Fibroblast of lung (primary cell): ENCODE measurements at places on chromosomes 12 and 14. TPM values are rescaled to one million over a fixed set of nuclear protein-coding genes. Genes with fewer than 3 reads are reported as not detected.

Gene MYO1H
- 0.77 TPM in 1 of 2 replicates, not detected in the other for total RNA-seq

Gene KRT77
- not detected in 2 replicates for total RNA-seq

Gene HCAR1
- total RNA-seq = 0.51 and 1.5 TPM in 2 replicates

Gene JDP2
- 86.3 and 95.3 TPM in 2 replicates for total RNA-seq

Gene COX8C
- 0.33 TPM in 1 of 2 replicates, not detected in the other for total RNA-seq

Gene RHEBL1
- 0.33 and 0.51 TPM in 2 replicates for total RNA-seq

Gene CATSPERB
- under 0.01 TPM in 1 of 2 replicates, not detected in the other for total RNA-seq

Gene FITM1
- total RNA-seq = under 0.01 TPM in 1 of 2 replicates, not detected in the other

Gene RTL1
- not detected in 2 replicates for total RNA-seq

Gene PIANP
- under 0.01 and 0.17 TPM in 2 replicates for total RNA-seq

Gene KRT7
- total RNA-seq = 3.1 and 3.5 TPM in 2 replicates

Gene RHOJ
- total RNA-seq = 1.2 and 4.1 TPM in 2 replicates

DNA sequence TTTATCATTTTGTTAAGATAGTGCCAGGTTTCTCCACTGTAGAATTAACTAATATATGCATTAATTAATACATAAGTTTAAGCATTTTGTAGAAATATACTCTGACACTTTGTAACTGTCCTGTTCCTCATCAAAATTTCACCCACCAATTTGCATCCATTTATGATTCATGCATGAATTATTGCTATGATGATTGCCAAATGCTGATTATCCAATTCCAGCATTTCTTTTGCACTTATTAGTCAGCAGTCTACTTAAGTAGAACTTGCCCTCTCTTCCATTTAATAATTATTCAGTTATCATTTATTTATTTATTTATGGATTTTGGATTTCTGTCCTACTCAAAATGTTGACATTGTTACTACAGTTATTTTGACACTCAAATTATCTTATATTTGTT is 72.2 kb downstream of the SLC6A15 start:
- no peaks in the 10 kb centered on the region for H3K27me3 ChIP-seq
- no peak overlapping the region for H3K4me3 ChIP-seq
- no peak overlapping the region for H3K27ac ChIP-seq
- H3K4me1 ChIP-seq = no peaks in the 10 kb centered on the region
- no peaks in the 10 kb centered on the region for H3K36me3 ChIP-seq

DNA sequence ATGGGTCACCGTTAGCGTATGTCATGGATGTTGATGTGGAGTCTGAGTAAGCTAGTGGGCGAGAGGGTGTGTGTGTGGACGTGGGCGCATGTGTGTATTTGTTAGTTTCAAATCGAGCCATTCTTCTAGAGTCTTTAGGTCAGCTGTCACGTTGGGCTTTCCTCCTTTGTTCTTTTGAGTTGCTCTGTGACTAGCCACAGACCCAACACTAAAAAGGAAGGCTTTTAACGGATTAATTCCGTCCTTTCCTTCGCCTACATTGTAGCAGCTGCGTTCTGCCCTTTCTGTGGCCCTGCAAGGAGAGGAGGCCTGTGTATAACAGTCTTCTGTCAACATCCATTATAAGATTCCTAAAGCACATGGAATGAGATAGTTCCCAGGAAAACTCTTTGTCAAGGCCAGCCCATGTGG is 117.2 kb upstream of the DNM1L start:
- DNase-seq = peak; percentile 48
- H3K4me3 ChIP-seq = no peak overlapping the region

DNA sequence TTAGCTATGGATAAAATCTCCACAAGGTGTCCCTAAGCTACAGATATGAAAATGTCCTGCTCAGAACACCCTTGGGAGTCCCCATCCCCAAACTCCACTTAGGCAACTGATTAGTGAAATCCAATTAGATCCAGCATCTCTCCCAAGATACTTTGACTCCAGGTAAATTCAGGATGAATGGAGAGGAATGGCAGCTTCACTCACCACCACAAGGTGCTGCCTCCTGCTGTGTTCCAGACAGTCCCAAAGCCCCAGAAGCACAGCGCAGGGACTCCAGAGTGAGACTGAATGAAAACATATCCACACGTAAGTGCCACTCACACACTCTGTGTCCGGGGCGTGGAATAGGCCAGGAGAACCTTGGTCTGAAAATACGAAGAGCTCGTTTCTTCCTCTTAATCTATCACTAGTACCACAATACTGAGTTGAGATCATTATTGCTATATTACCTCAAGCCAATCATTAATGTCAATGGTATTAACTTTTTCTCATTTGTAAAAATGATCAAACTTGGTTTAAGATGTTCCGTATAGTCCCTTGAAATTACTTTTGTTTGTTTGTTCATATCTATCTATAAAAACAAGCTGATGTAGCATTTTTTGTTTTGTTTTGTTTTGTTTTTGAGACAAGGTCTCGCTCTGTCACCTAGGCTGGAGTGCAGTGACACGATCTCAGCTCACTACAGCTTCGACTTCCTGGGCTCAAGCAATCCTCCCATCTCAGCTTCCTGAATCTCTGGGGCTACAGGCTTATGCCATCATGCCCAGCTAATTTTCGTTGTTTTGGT is 70.0 kb upstream of the BICD1 start:
- no peak overlapping the region for H3K4me3 ChIP-seq
- H3K36me3 ChIP-seq = no peaks in the 10 kb centered on the region
- no peaks in the 10 kb centered on the region for H3K4me1 ChIP-seq
- no peak overlapping the region for H3K27ac ChIP-seq

DNA sequence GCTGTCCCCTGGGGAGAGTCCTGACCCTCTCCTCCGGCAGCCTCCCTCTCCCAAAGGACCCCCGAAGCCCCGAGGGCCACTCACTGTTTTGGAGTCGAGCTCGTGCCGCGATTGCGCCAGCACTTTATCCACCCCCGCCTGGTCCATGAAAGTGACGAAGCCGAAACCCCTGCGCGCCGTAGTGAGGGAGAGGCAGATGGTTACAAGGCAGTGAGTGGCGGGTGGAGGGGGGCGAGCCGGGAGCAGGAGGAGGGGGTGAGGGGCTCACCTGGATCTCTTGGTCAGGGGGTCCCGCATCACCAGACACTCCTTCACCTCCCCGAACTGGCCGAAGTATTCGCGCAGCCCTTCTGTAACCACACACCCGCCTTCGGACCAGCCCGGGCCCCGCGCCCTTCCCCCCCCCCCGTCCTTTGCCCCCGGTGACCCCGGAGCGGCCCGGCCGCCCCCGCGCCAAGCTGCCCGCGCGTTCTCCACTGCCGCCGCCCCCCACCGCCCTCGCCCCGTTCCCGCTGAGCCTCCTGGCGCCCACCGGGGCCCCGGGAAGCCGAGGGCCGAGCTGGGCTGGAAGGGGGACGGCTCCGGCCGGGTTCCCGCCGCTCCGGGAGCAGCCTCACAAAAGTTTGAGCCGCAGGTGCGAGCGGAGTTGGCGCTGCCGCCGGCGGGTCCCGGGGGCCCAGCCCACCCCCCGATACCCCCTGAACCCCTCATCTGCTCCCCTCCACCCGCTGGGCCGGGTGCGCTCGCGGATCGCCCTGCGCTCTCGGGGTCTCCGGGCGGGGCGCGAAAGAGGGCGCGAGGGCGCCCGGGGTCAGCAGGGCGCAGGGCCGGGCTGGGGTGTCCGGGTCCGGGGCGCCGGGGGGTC is 808 bp downstream of the MSI1 start:
- no peaks in the 10 kb centered on the region for H3K4me1 ChIP-seq
- H3K27me3 ChIP-seq = peaks cover 50% of the 10 kb centered on the region
- DNase-seq = no peak
- no peak overlapping the region for H3K27ac ChIP-seq

DNA sequence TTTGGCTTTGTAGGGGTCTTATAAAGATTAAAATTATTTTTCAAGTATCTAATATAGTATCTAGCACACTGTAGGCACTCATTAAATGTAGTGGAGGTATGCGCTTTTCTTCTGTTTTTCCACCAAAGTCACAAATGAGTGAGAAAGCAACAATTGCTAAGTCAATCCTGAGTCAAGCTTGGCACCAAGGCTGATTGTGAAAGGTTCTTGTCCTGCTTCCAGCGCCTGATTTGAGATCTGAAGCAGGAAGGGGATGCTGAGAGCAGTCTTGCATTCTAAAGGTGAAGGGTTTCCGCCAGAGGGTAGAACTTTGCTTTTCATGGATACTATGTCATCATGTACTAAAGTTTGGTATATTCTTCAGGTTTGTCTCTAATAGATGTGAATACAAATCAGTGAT is 64.9 kb upstream of the DAAM1 start:
- no peak overlapping the region for H3K4me3 ChIP-seq
- peak; percentile 54 for DNase-seq
- H3K27ac ChIP-seq = no peak overlapping the region
- no peaks in the 10 kb centered on the region for H3K4me1 ChIP-seq

DNA sequence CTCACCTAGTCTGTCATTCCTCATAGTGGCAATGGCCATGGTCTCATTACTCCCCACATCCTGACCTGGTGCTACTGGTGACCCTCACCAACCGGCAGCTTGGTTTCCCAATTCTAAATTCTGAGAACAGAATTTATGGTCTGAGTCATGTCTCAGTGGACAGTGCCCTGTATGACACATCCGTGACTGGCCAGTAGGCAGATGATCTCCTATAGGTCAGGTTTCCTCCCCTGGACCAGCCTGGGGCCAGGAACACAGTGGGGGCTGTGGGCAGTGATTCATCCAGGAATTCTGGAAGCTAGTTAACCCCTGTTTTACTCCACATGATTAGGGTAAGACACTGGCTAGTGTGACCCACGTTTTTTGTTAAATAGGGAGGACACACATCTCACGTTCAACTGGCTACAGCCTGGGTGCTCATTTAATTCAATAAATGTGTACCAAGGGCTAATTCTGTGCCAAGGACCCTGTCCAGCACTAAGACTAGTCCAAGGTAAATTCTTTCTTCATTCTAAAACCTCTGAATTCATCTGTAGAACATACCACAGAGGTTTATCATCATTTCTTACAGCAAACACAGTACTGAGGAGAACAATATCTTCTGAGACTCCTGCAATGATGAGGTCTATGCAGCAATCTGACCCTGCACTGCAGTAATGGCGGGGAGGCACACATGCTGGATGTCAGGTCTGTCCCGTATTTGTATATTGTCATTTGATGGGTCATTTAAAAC is 249.6 kb upstream of the TBX3 start:
- peaks cover 11% of the 10 kb centered on the region for H3K4me1 ChIP-seq
- H3K27me3 ChIP-seq = no peaks in the 10 kb centered on the region
- no peaks in the 10 kb centered on the region for H3K36me3 ChIP-seq

- H3K36me3 ChIP-seq = no peaks in the 10 kb centered on the region
- H3K4me3 ChIP-seq = no peak overlapping the region
- no peak for DNase-seq
- no peak overlapping the region for H3K27ac ChIP-seq
- no peaks in the 10 kb centered on the region for H3K4me1 ChIP-seq
- H3K27me3 ChIP-seq = no peaks in the 10 kb centered on the region
These were observed 263.1 kb upstream of the FAR2 start for GRCh38 chr12:28885928-28886327.

DNA sequence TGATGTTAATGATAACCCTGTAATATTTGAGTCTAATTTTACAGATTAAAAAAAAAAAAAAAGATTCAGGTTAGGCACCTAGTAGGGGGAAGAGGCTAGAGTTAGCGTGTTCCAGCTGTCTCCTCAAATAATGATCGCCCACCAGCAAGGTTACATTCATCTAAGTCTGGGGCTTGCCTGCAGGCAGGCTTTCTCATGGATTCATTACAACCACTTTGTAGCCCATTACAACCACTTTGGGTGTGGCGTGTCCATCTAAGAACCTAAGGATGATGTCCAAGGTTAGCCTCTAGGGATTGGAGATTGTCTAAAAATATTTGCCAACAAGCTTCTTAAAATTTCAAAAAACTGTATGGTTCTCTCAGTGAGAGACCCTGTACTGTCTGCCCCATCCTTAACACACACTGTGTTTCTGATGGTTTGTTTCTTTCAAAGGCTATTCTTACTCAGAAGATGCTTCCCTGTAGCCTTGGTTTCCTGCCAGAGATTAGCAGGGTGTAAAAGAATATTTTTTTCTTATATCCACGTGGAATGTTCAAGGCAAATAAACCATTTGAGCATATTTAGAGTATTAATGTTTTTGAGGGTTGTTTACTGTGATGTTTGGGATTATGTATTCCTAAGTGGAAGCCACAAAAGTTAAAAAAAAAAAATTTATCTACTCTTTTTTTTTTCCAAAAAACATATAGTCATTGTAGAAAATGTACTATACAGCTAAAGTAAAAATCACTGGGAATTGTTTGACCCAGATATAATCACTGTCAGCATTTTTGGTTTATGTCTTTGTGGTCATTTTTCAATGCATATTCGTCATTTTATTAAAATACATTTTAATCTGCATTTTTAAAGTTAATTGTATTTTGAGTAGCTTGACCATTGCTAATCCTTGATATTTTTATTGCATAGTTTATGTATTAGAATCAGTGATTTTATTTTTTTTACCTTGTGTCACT is 1.7 kb downstream of the DYNC1H1 start:
- DNase-seq = peak; percentile 32
- H3K4me1 ChIP-seq = peaks cover 21% of the 10 kb centered on the region
- H3K36me3 ChIP-seq = peaks cover 4% of the 10 kb centered on the region
- no peaks in the 10 kb centered on the region for H3K27me3 ChIP-seq
- peak overlapping the region; percentile 94 for H3K4me3 ChIP-seq

DNA sequence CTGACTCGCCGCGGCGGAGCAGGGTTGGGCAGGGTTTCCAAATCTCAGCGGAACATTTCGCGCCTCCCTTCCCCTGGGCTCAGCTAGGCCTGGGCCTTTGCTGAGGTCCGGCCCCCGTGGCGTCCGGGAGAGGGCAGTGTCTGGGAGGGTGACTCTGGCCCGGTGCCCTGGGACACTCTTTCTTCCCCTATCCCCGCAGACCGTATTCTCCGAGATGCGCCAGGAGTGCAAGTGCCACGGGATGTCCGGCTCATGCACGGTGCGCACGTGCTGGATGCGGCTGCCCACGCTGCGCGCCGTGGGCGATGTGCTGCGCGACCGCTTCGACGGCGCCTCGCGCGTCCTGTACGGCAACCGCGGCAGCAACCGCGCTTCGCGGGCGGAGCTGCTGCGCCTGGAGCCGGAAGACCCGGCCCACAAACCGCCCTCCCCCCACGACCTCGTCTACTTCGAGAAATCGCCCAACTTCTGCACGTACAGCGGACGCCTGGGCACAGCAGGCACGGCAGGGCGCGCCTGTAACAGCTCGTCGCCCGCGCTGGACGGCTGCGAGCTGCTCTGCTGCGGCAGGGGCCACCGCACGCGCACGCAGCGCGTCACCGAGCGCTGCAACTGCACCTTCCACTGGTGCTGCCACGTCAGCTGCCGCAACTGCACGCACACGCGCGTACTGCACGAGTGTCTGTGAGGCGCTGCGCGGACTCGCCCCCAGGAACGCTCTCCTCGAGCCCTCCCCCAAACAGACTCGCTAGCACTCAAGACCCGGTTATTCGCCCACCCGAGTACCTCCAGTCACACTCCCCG is 3.0 kb downstream of the WNT1 start:
- no peak for DNase-seq
- H3K27ac ChIP-seq = no peak overlapping the region
- peaks cover 82% of the 10 kb centered on the region for H3K27me3 ChIP-seq
- H3K36me3 ChIP-seq = no peaks in the 10 kb centered on the region
- H3K4me3 ChIP-seq = no peak overlapping the region

GRCh38 chr14:100306101-100306997 is at the start of gene SLC25A29:
SLC25A29 (minus strand) TSS chr14:100306444; CDS start chr14:100306232, 212 bp downstream.
- H3K36me3 ChIP-seq = no peaks in the 10 kb centered on the region
- peaks cover 4% of the 10 kb centered on the region for H3K4me1 ChIP-seq
- peak within 1 kb of the TSS; percentile 66 for H3K4me3 ChIP-seq
- peak within 1 kb of the TSS; percentile 66 for H3K27ac ChIP-seq

GRCh38 chr12:121120323-121120722 is 12.4 kb upstream of the P2RX7 start:
- no peak overlapping the region for H3K4me3 ChIP-seq
- H3K36me3 ChIP-seq = no peaks in the 10 kb centered on the region
- peaks cover 2% of the 10 kb centered on the region for H3K4me1 ChIP-seq
- H3K27ac ChIP-seq = no peak overlapping the region

GRCh38 chr12:116712458-116713303 is 25.2 kb downstream of the SPRING1 start:
- no peaks in the 10 kb centered on the region for H3K36me3 ChIP-seq
- H3K27me3 ChIP-seq = peaks cover 7% of the 10 kb centered on the region
- no peak for DNase-seq
- no peak overlapping the region for H3K4me3 ChIP-seq
- H3K27ac ChIP-seq = no peak overlapping the region
